ENCODE measurements at places on chromosomes 5 and 9.

GRCh38 chr9:96486386-96487028 lies 36.5 kb downstream of the HABP4 start:
- no peak for DNase-seq

GRCh38 chr9:73327149-73327548 lies 175.5 kb downstream of the ANXA1 start:
- no peak for DNase-seq

DNA sequence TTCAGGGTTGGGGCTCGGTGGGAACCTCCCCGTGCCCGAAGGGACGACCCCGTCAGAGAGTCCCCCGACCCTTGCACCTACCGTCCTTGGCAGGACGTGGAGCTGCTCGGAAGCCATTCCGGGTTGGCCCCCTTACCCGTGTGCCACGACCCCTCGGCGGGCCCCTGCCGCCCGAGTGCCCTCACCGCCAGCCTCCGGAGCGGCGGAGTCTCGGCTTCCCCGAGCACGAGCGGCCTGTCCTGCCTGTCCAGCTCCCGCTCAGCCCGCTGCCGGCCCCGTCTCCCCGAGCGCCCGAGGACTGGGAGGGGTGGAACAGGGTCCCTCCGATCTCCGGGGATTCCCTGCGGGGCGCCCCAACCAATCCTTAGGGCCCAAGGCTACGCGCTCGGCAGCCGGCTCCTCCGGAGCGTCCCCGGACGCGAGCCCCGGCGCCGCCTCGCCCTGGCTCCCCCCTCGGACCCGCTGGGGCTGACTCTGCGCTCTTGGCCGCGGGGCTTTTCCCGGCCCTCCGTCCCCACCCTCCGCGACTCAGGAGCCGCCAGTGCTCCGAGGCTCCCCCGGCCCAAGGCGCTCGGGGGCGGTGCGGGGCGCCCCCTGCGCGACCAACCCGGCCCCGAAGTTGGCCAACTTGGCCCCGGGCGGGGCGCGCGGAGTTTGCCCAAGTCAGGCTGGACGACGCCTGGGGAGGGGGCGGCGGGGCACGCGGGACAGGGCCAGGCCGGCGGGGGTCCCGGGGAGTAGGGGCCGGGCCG lies 654 bp downstream of the ADAMTS2 start:
- DNase-seq: no peak

DNA sequence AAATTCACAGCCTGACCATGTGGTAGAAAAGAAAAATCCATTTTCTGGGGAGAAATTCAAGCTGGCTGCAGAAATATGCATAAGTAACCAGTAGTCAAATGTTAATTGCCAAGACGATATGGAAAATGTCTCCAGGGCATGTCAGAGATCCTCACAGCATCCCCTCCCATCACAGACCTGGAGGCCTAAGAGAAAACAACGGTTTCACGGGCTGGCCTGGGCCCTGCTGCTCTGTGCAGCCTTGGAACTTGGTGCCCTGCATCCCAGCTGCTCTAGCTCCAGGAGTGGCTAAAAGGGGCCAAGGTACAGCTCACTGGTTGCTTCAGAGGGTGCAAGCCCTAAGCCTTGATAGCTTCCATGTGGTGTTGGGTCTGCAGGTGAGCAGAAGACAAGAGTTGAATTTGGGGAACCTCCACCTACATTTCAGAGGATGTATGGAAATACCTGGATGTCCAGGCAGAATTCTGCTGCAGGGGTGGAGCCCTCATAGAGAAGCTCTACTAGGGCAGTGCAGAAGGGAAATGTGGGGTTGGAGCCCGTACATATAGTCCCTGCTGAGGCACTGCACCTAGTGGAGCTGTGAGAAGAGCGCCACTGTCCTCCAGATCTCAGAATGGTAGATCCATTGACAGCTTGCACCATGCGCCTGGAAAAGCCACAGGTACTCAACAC lies 49.7 kb downstream of the PTBP3 start:
- no peak for DNase-seq

GRCh38 chr9:92236465-92236864 lies 57.0 kb downstream of the IARS1 start:
- no peak for DNase-seq

DNA sequence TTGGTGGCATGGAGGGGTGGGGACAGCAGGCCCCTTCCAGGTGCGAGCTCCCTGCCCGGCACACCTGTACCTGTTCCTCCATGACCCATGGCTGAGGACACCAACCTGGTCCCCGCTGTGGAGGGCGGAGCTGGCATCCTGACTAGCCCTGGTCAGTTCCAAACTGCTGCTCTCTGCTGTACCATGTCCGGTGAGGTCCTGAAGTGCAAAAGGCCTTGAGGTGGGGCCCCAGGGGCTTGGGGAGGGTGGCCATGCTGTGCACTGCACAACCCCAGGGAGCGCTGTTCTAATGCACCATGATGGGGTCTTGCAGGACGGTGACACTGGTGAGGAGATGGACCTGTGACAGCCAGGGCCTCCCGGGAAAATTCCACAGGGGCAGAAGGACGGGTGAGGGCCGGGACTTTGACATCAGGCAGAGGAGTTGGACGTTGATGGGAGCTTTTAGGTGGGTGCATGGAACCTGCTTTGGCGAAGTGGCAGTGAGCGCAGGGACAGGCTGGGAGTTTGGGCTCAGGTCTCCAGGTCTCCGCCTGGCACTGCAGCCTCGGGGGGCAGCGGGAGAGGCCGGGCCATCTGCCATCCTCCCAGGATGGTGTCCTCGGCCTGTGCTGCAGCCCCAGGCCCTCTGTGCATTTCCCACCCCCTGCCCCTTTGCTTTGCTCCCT lies 38.9 kb downstream of the COL5A1 start:
- DNase-seq: no peak

GRCh38 chr9:133821601-133822429 lies 83.7 kb upstream of the SARDH start:
- DNase-seq: no peak

DNA sequence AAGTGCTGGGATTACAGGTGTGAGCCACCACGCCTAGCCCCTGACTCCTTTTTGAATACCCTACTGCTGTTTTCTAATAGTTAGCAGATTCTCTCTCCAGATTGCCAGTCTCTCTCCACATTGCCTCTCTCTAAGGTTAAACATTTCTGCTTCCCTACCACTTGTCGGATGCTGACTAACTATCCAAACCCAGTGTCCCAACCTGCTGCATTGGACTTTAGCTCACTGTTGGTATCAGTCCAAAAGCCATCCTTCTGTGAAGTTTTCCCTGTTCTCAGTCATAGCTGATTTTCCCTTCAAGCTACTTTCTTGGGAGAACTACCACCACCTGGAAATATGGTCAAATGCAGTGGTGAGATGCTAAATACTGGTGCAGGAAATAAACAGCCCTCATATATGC lies 48.7 kb downstream of the TLR4 start:
- no peak for DNase-seq

DNA sequence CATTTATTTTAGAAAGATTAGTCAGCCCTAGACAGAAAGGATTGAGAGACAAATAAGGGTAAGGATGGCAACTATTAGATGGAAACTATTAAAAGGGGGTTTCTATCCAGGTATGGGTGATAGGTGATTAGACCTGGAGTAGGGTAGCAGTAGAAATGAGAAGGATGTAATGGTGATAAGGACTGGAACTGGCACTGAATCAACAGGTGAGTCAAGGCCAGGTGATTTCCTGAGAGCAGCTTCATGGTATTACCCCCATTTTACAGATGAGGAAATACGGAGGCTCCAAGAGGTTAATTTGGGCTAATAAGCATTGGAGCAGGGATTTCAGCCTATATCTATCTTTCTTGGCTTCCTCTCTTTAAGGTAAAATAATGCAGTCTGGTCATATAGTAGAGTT lies 55.7 kb downstream of the CAST start:
- no peak for DNase-seq

DNA sequence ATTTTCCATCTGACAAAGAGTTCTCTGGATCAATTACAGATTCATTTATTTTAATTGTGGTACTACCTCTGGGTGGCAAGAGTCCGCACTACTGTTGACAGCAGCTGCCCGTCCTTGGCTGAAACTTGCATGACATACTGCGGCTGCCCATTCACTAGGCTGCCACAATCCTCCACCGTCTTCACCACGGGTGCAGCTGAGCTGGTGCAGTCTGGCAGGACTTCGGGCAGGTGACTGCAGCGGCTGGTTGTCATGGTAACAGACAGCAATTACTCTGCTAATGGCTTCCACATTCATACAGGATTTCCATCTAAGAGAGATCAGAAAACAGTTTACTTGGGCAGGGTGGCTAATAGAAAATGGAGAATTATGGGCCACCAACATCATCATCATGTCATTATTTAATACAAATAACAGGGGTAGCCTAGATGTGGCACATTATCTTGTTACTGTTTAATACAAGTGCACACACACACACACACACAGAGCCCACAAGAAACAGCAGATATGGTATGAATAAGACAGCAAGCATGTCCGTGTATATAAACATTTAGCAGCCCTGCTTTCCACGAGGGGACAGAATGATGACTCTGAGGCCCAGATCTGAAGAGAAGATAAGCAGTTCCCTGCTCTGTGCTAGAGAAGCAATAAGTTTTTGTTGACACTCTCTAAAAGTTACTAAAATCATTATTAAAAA lies 112.3 kb downstream of the MARCHF3 start:
- no peak for DNase-seq

DNA sequence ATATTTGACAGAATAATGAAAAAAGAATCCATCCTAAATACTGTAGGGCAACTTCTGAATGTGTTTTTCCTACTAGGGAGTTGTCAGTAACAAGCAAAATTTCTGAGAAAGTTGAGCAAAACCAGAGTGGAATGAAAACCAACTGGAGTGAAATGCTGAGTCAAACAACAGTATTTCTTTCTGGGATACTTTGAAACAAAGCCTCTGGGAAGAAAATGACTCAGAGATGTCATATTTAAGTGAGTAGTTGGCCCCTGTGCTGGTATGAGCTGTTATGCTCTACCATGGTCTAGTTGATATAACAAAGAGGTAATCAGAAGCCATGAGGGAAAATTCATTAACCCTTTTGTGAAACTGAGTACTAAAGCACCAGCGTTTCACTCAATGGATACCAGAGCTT lies 372.1 kb upstream of the C9orf72 start:
- DNase-seq: no peak

DNA sequence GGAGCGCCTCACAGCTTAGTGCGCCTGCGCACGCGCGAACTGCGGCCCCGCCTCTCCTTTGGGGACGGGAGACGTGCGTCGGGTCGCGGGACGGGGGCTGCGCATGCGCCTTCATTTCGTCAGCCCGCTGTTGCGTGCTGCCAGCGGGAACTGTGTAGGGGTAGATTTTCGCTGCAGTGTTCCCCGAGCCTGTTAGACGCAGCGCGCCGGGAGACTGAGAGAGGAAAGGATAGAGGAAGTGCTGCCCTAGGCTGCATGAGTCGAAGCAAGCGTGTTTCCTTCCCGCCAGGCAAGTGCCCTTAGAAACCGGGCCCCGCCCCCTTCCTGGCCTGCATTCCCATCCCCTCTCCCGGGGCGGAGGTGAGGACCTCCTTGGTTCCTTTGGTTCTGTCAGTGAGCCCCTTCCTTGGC lies 12.3 kb downstream of the ITGA1 start:
- peak; percentile 94 for DNase-seq

- no peak for DNase-seq
These were observed 26.0 kb upstream of the GNE start for GRCh38 chr9:36284226-36284625.
